Regular cardiac myocyte (primary cell): ENCODE measurements at places on chromosomes 2 and 18. TPM values are rescaled to one million over a fixed set of nuclear protein-coding genes. Genes with fewer than 3 reads are reported as not detected.

The SMYD5 gene
- total RNA-seq, result 13.5 and 23.4 TPM in 2 replicates

The MOGAT1 gene
- not detected in 2 replicates for total RNA-seq

The SLC35G4 gene
- total RNA-seq, result not detected in 2 replicates

The SGPP2 gene
- under 0.01 and 0.28 TPM in 2 replicates for total RNA-seq

The STAM2 gene
- 65.4 and 67.7 TPM in 2 replicates for total RNA-seq

The DNAJC5G gene
- not detected in 2 replicates for total RNA-seq

The SAG gene
- total RNA-seq, result not detected in 2 replicates

The HADHA gene
- 135 and 136 TPM in 2 replicates for total RNA-seq

The NOSTRIN gene
- 0.19 and 1.4 TPM in 2 replicates for total RNA-seq

The COL6A3 gene
- total RNA-seq, result 664 and 1,543 TPM in 2 replicates

The ANKRD23 gene
- total RNA-seq, result 0.77 and 0.85 TPM in 2 replicates

The COBLL1 gene
- 7.7 and 20.9 TPM in 2 replicates for total RNA-seq

The TMEM169 gene
- 0.19 and 0.28 TPM in 2 replicates for total RNA-seq

The CD226 gene
- total RNA-seq, result under 0.01 TPM in 2 replicates

The KCNIP3 gene
- 0.77 and 1.4 TPM in 2 replicates for total RNA-seq

The CCDC178 gene
- total RNA-seq, result 0.28 and 0.38 TPM in 2 replicates

The ARHGAP15 gene
- not detected in 2 replicates for total RNA-seq

The GPR75 gene
- total RNA-seq, result 0.28 and 1.2 TPM in 2 replicates

The SEPTIN10 gene
- 84.5 and 104 TPM in 2 replicates for total RNA-seq

The ANKRD30BL gene
- not detected in 2 replicates for total RNA-seq
